ENCODE measurements at places on chromosomes 2 and 18. TPM values are rescaled to one million over a fixed set of nuclear protein-coding genes. Genes with fewer than 3 reads are reported as not detected.

DNA sequence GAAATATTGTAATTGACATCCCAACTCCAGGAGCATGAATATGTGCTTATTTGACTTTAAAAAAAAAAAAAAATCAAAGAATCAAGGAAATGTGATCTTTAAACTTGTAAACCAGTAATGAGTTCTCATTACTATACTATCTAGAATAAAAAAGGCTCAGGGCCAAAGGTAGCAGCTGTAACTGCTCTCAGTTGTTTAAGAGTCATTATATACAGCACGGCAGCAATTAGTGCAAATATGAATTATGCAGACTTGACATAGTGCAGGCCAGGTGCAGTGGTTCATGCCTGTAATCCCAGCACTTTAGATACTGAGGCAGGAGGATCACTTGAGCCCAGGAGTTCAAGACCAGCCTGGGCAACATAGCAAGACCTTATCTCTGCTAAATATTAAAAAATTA is 125.7 kb upstream of the TTC39C start:
- H3K27me3 ChIP-seq: no peaks in the 10 kb centered on the region
- H3K4me1 ChIP-seq: peaks cover 6% of the 10 kb centered on the region
- H3K4me3 ChIP-seq: no peak overlapping the region
- no peak for DNase-seq

GRCh38 chr2:227932403-227932802 is 61.0 kb downstream of the DAW1 start:
- H3K4me1 ChIP-seq: no peaks in the 10 kb centered on the region
- no peaks in the 10 kb centered on the region for H3K36me3 ChIP-seq
- DNase-seq: no peak

GRCh38 chr2:174553811-174554493 is 43.7 kb downstream of the WIPF1 start:
- no peak overlapping the region for H3K27ac ChIP-seq
- no peak overlapping the region for H3K4me3 ChIP-seq
- H3K27me3 ChIP-seq: no peaks in the 10 kb centered on the region
- no peak for DNase-seq
- no peaks in the 10 kb centered on the region for H3K36me3 ChIP-seq

DNA sequence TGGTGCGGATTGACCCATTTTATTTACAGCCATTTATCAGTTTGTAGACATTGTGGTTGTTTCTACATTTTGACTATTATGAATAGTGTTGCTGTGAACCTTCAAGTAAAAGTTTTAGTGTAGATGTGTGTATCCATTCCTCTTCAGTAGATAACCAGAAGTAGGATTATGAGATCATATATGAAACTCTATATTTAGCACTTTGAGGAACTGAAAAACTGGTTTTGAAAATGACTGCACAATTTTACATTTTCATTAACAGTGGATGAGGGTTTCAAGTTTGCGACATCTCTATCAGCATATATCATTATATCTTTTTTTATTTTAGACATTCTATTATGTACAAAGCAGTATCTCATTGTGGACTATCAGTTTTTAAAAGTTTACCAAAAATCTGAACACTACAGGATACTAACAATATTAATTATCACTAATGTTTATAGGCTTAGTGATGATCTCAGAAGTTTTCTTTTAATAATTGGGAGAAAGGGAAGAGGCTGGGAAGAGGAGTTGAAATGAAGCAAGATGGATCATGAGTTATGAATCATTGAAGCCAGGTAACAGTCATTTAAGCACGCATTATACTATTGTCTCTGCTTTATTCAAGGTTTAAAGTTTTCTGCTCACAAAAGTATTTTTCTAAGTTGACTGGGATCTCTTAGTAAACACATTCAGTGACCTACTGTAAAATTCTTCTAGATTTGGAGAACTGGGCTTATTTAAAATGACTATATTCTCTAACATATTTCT is 329.0 kb upstream of the LRATD1 start:
- no peak overlapping the region for H3K4me3 ChIP-seq
- no peaks in the 10 kb centered on the region for H3K4me1 ChIP-seq
- no peaks in the 10 kb centered on the region for H3K27me3 ChIP-seq
- no peaks in the 10 kb centered on the region for H3K36me3 ChIP-seq
- no peak for DNase-seq

- no peak overlapping the region for H3K27ac ChIP-seq
- H3K4me3 ChIP-seq: no peak overlapping the region
- H3K36me3 ChIP-seq: no peaks in the 10 kb centered on the region
- H3K27me3 ChIP-seq: no peaks in the 10 kb centered on the region
Measured at GRCh38 chr2:23323917-23324680, 60.9 kb upstream of the KLHL29 start.

DNA sequence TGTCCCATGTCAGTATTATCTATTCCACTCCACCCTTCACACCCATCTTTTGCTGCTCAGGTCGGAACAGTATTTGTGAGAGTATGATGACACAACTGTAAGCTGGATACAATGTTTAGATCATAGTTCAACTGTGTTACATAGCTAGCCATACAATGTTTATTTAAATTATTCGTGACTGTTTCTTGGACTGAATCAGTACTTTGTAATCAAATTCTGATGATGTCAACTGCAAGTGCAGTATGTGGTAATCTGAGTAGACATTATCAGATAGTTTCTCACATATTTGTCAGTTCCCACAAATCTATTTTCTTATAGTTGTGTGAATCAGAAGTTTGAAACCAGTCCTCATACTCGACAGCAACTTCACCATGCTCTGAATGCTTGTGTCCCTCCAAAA is 177.6 kb downstream of the ZNF407 start:
- H3K4me3 ChIP-seq: no peak overlapping the region
- no peaks in the 10 kb centered on the region for H3K4me1 ChIP-seq
- H3K27ac ChIP-seq: no peak overlapping the region
- no peaks in the 10 kb centered on the region for H3K36me3 ChIP-seq
- no peaks in the 10 kb centered on the region for H3K27me3 ChIP-seq

GRCh38 chr18:43916984-43917383 is 639.7 kb upstream of the SYT4 start:
- no peaks in the 10 kb centered on the region for H3K36me3 ChIP-seq
- DNase-seq: no peak
- no peaks in the 10 kb centered on the region for H3K4me1 ChIP-seq
- no peak overlapping the region for H3K4me3 ChIP-seq
- H3K27me3 ChIP-seq: no peaks in the 10 kb centered on the region

- DNase-seq: no peak
- no peak overlapping the region for H3K27ac ChIP-seq
- no peaks in the 10 kb centered on the region for H3K36me3 ChIP-seq
- peaks cover 20% of the 10 kb centered on the region for H3K27me3 ChIP-seq
Measured at GRCh38 chr18:58761970-58762780, 90.9 kb downstream of the MALT1 start.

DNA sequence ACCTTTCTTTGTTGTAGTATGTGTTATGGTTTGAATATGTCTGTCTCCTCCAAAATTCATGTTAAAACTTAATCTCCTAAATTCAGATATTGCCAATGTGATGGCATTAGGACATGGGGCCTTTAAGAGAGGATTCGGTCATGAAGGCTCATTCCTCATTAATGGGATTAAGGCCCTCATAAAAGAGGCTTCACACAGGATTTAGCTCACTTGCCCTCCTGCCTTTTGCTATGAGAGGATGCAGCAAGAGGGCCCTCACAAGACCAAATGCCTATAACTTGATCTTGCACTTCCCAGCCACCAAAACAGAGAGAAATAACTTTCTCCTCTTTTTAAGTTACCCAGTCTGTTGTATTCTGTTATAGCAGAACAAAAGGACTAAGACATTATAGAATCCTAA is 19.7 kb downstream of the ZBTB14 start:
- H3K4me3 ChIP-seq: no peak overlapping the region
- no peaks in the 10 kb centered on the region for H3K4me1 ChIP-seq

GRCh38 chr18:68665628-68666027 is 49.3 kb downstream of the TMX3 start:
- H3K4me3 ChIP-seq: no peak overlapping the region
- H3K27ac ChIP-seq: no peak overlapping the region
- H3K27me3 ChIP-seq: no peaks in the 10 kb centered on the region
- H3K36me3 ChIP-seq: no peaks in the 10 kb centered on the region
- H3K4me1 ChIP-seq: peaks cover 19% of the 10 kb centered on the region

DNA sequence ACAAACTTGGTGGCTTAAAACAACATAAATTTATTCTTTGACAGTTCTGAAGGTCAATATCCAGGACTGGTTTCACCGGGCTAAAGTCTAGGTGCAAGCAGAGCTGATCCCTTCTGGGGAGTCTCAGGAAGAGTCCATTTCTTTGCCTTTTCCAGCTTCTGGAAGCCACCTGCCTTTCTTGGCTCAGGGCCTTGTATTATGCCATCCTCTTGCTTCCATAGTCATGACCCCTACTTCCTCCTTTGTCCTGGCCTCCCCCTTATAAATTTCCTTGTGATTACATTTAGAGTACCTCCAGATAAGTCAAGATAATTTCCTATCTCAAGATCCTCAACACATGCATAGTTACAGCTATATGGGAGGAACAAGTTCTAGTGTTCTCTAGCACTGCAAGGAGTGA is 1089.5 kb downstream of the LRP1B start:
- no peaks in the 10 kb centered on the region for H3K27me3 ChIP-seq
- no peak for DNase-seq
- no peaks in the 10 kb centered on the region for H3K36me3 ChIP-seq

- no peaks in the 10 kb centered on the region for H3K36me3 ChIP-seq
- peak overlapping the region; percentile 59 for H3K4me3 ChIP-seq
- peak overlapping the region; percentile 83 for H3K27ac ChIP-seq
- H3K4me1 ChIP-seq: no peaks in the 10 kb centered on the region
- H3K27me3 ChIP-seq: no peaks in the 10 kb centered on the region
- DNase-seq: no peak
Measured at GRCh38 chr2:168246072-168246482, 1.3 kb downstream of the STK39 start.

GRCh38 chr18:78526275-78526674 is 453.3 kb upstream of the SALL3 start:
- no peaks in the 10 kb centered on the region for H3K36me3 ChIP-seq
- H3K27ac ChIP-seq: no peak overlapping the region
- H3K4me3 ChIP-seq: no peak overlapping the region
- no peak for DNase-seq
- peaks cover 17% of the 10 kb centered on the region for H3K27me3 ChIP-seq
- no peaks in the 10 kb centered on the region for H3K4me1 ChIP-seq

- H3K27me3 ChIP-seq: no peaks in the 10 kb centered on the region
- no peaks in the 10 kb centered on the region for H3K36me3 ChIP-seq
- H3K4me3 ChIP-seq: peak overlapping the region; percentile 94
- peak overlapping the region; percentile 95 for H3K27ac ChIP-seq
- peak; percentile 80 for DNase-seq
- peaks cover 74% of the 10 kb centered on the region for H3K4me1 ChIP-seq
Measured at GRCh38 chr2:160406591-160407392, 86.8 kb downstream of the RBMS1 start.

DNA sequence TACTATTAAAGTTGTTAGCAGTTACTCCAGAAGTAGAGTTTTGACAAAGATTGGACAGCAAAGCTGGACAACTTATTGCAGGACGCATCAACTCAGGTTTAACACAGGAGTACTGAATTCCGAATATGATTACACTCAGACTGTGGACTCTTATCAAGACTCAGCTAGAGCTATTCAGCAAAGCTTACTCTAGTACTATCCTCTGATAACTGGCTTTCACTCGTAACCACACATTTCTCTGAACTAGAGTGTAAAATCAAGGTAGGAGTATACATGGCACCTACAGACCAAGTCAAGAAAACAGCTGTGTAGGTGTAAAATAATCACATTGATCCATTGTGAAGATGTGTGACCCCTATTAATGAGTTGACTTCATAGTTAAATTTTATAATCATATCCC is 154.2 kb downstream of the RIT2 start:
- H3K4me1 ChIP-seq: no peaks in the 10 kb centered on the region
- no peak overlapping the region for H3K4me3 ChIP-seq
- no peaks in the 10 kb centered on the region for H3K27me3 ChIP-seq
- H3K36me3 ChIP-seq: no peaks in the 10 kb centered on the region
- no peak overlapping the region for H3K27ac ChIP-seq

The EMILIN2 gene
- 11.8 TPM for total RNA-seq

The TCF7L1 gene
- 3.1 TPM for total RNA-seq

The LHCGR gene
- not detected for total RNA-seq

The PHLPP1 gene
- total RNA-seq: 8.9 TPM

The EHD3 gene
- total RNA-seq: 2.3 TPM

The WDR33 gene
- total RNA-seq: 45.2 TPM

The SULT1C4 gene
- 3.6 TPM for total RNA-seq
